Stimulated activated CD8-positive, alpha-beta memory T cell treated with anti-CD3 and anti-CD28 coated beads, Interleukin-15, amount 100 ng/mL, for 48 hours (primary cell): ENCODE measurements at places on chromosomes 7 and 10.

- DNase-seq, result no peak
Observed at GRCh38 chr10:29873941-29874484, 185.4 kb downstream of the JCAD start.

DNA sequence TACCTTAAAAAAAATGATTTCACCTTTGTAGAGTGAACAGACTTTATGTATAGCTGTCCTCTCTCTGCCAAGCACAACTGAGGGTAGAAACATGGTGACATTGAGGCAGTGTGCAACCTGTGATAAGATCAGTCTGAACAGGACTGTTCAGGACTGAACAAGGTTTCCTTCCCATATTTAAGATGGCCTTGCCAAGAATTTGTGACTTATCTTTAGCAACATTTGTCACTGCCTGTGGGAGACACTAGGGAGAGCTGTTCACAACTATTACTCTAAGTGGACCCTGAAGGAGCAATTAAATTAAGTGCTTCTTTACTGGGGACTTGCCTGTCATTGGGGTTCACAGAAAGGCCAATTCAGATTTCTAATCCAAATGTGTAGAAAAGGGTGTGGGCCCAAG, 6.7 kb downstream of the OR13A1 start:
- DNase-seq, result no peak

GRCh38 chr7:75892634-75893272, 13.9 kb downstream of the RHBDD2 start:
- DNase-seq, result no peak

GRCh38 chr7:42272793-42273665, 36.0 kb upstream of the GLI3 start:
- no peak for DNase-seq

- no peak for DNase-seq
Observed at GRCh38 chr10:115026746-115027140, 66.4 kb upstream of the ATRNL1 start.

GRCh38 chr7:24917510-24918239, 62.3 kb downstream of the OSBPL3 start:
- DNase-seq, result no peak

DNA sequence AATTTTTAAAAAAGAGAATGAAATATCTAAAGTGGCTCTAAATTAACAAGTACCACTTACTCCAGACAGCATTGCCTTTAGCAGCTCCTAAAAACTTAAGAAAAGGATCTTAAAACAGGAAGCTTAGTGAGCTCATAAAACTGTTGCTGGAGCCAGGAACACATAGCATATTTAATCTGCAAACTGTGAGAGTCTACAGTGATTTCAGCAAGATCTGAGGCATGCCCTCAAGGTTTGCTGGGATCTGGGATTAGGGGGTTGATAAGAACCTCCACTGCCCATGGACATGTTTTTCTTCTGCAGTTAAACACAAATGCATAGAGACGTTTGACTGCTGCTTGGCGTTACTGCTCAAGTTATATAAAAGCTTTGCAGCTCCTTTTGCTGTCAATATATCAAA, 3.8 kb downstream of the GLI3 start:
- DNase-seq, result no peak

DNA sequence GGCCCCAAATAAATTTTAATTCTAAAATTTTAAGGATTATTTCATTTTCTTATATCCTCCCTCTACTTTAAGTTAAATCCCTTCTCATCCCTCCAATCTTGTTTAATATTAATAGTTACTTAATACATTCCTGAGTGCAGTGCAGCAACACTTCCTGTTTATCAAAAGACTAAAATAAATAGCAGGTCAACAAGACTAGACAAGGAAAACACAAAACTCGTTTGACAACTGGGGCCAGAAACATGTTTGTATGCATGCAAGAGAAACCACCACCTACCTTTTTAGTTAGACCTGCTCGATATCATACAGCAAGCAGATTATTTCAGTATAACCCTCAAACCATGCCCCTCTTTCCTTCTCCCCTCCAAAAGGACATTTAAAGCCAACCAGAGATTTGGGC, 95.8 kb downstream of the PARD3 start:
- no peak for DNase-seq

DNA sequence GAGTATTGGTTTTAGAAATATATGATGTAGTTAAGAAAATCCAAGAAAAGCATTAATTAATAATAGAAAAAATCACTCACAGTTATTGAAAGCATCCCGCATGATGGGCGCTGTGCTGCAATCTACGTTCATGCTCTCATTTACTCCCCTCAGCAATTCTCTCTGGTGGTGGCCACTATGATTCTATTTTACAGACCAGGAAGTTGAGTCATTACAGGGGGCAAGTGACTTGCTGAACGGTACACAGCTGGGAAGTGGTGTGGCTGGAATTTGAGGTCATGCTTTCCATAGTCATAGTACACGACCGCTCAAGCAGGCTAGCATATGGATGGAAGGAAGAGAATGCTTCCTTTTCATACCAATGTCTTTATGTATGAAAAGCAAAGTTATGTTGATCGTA, 117.4 kb downstream of the TES start:
- no peak for DNase-seq

DNA sequence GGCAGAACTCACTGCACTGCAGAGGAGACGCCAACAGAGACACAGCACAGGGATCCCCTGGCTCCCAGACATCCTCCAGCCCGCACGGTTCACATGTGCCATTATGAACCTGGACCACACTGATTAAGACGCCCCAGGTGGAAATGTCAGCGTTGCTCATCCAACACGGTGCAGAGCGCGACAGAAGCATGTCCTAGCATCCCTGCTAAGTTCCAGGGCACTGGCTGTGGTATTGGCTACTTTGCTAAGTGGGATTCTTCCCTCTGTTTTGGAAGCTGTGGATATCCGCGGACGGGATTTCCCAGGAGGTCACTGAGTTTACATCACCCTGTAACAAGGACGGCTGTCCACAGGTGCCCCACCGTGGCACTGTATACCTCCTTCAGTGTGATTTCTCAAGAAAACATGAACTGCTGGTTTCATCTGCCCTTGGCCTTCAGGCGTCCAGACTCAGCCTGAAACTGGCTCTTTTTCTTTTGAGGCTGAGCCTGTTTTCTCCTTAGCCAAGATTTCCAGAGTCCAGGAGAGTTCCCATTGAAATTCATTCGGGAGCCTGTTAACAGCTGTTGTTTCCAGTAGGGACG, 324.0 kb downstream of the WDR37 start:
- DNase-seq, result no peak

DNA sequence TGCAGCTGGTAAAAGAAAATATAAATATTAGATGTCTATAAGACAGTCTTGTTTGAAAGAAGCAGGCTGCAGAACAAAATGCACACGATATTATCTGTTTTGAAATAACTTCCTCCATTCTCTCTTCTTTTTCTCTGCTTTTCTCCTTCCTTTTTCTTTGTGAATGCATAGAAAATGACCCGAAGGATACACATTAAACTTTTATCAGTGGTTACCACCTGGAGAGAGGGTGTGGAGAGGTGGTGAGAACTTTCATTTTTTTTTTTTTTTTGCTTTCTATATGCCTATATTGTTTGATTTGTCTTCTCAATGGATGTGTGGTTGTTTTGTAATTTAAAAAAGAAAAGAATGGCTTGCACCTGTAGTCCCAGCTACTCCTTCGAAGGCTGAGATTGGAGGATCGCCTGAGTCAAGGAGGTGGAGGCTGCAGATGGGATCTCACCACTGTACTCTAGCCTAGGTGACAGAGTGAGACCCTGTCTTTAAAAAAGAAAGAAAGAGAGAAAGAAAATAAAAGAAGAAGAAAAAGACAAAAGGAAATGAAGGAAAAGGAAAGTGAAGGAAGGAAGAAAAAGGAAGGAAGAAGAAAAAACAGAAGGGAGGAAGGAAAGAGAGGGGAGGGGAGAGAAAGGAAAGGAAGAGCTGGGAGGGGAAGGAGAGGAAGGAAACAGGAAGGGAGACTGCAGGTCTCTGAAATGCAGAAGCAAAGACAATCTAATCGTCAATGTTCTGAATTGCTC, 64.4 kb downstream of the SAMD9 start:
- no peak for DNase-seq

DNA sequence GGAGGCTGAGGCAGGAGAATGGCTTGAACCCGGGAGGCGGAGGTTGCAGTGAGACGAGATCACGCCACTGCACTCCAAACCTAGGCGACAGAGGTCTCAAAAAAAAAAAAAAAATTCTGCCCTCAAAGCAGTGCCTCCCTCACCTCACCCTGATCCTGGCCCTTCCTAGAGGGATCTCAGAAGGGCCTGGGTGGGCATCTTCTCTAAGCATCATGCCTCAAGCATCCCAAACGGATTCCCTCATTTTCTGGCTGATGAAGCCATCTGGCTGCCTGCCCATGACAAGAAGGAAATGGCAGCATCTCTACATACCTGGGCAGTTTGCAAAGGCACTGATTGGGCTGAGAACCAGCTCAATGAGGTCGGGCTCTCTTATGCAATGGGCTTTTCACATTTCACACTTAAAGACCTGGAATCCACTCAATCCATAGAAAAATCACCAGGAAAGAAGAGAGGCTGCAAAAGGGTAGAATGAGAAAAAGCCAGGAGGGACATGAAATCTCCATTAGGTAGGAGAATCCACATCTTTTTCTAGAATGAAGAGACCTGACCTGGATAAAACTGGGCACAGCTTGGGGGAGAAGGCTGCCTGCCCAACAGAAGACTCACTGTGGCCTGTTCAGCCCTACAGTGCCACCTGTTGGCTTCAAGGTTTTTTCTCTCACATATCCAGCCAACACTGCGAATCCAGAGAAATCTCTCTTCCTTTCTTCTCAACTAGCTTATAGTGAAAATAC, 48.1 kb downstream of the PDLIM1 start:
- no peak for DNase-seq

DNA sequence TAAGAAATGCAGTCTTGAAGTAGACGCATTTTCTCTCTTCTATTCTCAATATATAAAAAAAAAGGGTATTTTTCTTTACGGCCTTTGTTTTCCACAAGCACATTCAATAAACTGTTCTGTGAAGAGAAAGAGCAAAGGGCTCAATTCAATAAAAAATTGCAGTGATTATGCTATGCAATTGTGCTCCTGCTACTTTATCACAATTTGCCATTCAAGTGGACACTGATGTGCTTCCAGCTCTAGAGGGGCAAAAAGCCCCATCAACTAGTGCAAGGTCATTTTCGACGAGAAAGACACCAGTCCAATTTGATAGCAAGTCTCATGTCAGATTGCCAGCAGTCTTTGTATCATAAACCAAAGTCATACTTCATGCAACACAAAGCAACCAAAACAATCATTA, 82.6 kb upstream of the THSD7A start:
- DNase-seq, result no peak

DNA sequence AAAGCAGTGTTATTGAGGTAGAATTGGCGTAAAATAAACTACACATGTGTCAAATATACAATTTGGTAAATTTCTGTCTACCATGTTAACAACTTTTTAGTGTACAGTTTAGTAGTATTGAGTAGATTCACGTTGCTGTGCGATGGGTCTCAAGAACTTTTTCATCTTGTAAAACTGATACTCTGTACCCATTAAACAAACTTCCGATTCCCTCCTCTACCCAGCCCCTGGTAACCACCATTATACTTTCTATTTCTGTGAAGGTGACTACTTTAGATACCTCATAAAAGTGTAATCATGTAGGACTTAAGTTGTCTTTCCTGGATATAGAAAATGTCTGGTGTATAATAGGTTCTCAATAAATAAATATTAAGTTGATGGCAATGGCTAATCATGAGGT, 408.5 kb upstream of the POT1 start:
- DNase-seq, result no peak

- no peak for DNase-seq
Observed at GRCh38 chr10:112393341-112393740, 19.4 kb downstream of the ACSL5 start.

DNA sequence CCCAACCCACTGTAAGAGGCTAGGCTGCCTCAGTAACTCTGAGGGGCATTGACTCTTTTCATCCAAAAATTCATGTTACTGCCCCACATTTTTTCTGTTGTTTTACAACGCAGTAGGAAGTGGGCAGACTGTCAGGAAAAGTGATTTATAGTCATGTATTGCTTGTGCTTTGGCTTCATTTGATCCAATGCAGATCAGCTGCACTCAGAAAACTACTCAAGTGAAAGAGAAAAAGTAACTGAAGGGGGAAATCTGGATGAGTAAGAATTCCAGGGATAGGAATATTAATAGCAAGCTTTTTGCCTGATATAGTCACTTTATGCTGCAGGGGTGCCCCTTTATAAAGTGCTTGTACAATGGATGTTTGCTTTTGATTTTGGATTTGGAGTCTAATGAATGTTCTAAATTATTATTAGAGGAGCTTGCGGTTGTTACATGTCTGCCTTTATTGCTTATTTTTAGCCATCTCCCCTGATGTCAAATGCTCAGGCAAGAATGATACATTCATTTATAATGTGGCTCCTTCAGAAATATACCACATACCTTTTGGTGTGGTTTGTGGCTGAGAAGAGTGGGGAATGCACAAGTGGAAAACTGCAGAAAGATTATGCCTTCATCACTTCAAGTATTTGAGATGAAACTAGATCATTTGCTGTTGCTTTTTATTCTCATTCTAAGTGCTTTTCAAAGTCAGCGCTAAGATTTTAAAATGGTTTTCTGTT, 86.1 kb downstream of the EGFR start:
- DNase-seq, result no peak

GRCh38 chr7:90593205-90593604, 2.9 kb upstream of the CDK14 start:
- DNase-seq, result no peak

DNA sequence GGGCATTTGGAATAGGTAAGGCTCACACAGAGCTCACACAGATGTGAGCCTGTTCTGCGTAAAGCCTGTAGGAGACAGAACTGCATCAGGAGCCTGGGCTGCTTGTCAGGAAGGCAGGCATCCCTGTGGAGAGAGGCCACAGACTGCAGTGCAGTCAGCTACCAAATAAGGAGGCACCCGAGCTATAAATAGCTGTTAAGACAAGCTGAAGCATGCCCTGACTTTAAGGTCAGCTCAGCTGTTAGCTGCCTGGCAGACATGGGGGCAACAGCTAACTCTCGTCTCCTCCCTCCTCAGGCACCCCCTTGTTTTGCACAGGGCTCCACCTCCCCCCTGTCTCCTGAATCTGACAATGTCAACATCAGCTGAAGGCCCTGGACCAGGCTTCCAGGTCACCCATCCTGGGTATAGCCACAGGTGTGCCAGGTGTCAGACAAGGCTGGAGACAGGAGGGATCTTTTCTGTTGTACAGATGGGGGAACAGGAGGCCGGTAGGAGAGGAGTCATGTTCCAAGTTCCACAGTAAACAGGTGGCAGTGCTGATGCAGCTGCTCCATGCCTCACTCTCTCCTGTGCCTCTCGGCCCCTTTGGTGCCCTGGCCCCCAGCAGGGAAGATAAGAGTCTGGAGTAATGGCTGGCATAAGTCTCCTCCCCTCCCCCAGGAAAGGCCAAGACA, 27.6 kb upstream of the MKRN1 start:
- no peak for DNase-seq

GRCh38 chr7:143495851-143496250, 18.2 kb downstream of the TAS2R41 start:
- no peak for DNase-seq
